ENCODE measurements at places on chromosomes 6 and 20.

DNA sequence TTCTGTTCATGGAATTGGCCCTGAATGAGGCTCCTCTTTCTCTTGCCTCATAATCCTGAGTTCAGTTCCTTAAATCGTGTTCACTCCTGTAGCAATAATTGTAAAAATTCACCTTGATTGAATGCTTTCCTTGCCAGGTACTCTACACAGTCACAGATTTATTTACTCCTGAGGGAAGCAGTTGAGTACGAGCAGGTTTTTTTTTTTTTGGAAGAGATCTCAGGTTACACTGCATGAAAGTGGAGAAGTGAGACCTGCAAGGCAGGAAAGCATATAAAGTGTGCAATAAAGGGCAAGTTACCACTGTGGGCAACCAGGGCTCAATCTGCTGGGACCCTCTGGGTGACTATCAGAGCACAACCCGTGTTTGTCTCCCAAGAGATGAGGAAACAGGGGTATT lies 93.0 kb upstream of the DOK5 start:
- no peak for DNase-seq

GRCh38 chr20:36792422-36792821 lies 18.9 kb upstream of the DSN1 start:
- DNase-seq: peak; percentile 62

GRCh38 chr6:32086661-32087573 lies 22.2 kb downstream of the TNXB start:
- no peak for DNase-seq

DNA sequence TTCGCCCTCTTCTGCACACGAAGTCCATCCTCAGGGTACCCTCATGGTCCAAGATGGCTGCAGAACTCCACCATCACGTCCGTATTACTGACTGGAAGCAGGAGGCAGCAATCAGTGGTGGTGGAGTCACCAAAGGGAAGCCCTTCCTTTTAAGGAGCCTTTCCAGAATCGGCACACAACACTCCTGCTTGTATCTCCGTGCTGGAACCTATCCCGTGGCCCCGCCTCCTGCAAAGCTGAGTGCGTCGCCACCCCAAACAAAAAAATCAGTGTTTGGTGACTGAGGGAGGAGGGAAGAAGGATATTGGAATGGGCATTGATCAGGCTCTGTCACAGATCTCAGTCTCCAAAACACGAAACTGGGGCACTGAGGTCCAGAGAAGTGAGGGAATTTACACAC lies 5.8 kb upstream of the CCN5 start:
- DNase-seq: no peak

DNA sequence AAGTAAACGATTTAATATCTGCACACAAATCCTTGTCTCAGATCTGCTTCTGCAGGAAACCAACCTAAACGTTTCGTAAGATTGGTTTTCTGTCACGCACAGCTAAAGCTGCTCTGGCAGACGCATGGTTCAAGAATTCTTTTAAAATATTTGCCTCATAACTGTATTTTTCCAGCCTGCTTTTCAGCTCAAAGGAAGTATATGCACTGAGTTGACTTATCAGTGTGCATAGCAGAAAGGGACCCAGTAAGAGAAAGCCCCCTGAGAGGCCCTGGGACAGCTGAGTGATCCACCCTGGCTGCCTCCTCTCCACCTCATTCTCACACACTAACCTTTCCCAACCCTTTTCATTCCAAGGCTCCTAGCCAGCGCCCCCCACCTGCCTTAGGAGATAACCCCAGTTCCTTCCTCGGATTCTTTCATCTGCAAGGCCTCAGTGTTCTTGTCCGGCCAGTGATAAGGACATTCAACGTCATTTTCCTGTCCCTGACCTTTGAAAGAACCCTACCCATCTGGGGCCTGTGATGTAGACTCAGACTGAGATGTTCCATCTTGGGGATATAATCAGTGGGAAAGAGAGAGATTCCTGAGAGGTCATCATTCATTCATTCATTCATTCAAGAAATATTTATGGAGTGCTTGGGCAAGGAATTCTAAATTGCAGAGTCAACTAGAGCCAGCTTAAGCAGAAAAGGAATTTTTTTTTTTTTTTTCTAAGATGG lies 22.4 kb upstream of the SLC9A8 start:
- no peak for DNase-seq

- DNase-seq: no peak
Observed at GRCh38 chr6:79431537-79431933, 105.7 kb downstream of the LCA5 start.

DNA sequence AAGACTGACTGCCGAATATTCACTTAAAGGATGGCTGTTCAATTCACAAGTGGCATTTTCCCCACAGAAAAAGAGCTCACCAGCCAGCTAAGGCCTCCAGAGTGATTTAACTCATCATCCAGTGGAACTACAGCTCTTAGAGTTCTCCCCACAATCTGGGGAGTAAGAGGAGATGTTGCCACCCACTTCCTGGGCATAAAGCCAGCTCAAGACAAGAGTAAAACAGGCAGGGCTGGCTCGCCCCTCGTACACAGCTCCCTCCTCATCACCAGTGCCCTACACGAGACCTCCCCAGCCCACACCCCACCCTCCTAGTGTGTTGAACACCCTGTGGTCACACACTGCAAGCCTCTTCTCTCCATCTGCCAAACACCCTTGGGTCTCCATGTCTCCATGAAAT lies 47.2 kb upstream of the IPCEF1 start:
- DNase-seq: no peak

DNA sequence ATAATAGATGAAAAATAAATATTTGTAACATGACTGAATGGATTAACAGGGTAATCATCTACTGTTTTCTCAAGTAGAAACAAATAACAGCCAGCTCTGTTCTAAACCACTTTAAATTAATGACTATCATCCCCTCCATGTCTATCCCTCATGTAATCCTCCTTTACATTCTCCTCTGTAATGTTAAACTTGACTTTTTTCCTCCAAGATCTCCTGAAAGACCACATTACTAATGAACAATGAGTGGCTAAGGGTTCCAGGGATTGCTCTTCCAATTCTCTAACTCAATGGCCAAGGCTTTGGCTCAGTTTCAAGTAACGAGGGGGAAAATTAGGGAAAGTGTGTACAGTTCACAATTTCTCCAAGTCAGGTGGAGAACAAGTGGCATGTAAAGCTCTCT lies 37.6 kb upstream of the FBXL4 start:
- no peak for DNase-seq

DNA sequence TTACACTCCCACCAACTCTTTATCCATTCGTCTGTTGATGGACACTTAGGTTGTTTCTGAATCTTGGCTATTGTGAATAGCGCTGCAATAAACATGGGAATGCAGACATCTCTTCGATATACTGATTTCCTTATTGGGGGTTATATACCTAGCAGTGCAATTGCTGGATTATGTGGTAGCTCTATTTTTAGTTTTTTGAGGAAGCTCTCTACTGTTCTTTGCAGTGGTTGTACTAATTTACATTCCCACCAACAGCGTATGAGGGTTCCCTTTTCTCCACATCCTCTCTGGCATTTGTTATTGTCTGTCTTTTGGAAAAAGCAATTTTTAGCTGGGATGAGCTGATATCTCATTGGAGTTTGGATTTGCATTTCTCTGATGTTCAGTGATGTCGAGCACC lies 4.6 kb upstream of the PFDN4 start:
- DNase-seq: no peak

- no peak for DNase-seq
Observed at GRCh38 chr20:20562507-20562906, 149.9 kb downstream of the RALGAPA2 start.

- no peak for DNase-seq
Observed at GRCh38 chr6:75922226-75922625, 150.2 kb downstream of the IMPG1 start.

GRCh38 chr6:36776167-36776566 lies 63.1 kb downstream of the CPNE5 start:
- peak; percentile 78 for DNase-seq

- no peak for DNase-seq
Observed at GRCh38 chr6:155328539-155329459, 14.5 kb upstream of the TFB1M start.

DNA sequence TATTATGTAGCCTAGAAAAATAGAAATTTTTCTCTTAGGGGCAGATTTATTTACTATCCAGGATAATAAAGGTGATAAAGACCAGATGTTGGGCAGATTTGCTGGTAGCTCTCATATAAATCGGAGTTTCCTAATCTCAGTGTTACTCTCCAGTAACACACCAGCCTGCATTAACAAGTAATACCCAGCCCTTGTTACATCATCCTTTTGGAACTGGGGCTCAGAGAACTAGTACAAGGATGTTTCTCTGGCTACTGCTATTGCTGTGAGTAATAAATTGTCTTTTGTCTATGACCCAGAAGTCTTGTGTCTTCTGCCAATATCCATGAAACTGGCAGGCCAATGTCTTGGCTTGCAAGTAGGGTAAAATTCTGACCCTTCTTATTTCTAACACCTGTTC lies 16.8 kb downstream of the TPD52L1 start:
- DNase-seq: no peak

DNA sequence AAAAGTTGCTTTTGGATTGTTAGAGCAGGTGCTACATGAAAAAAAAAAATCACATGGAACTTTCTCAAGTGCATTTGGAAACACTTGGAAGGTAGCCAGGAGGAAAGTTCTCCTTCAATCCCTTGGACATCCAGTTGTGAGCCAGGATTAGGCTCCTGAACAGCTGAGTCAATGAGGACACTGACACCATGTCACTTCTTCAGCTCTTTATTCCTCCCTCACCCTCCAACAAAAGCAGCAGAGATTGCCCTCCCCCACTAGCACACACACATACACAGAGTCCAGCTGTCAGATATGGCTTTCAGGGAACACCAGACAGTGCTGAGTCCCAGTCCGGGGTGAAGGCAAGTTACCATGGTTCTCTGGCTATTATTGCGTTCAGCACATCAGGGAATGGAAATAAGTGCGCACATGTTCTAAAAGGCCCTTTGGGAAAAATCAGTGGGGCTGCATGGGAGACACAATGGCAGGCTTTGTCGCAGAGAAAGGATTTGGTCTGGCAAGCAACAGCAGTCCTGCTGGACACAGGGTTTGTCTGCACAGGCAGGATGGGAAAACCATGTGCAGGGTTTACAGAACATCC lies 124.7 kb upstream of the MARCKS start:
- peak; percentile 24 for DNase-seq

- DNase-seq: no peak
Observed at GRCh38 chr6:152356662-152357061, 280.5 kb downstream of the SYNE1 start.

DNA sequence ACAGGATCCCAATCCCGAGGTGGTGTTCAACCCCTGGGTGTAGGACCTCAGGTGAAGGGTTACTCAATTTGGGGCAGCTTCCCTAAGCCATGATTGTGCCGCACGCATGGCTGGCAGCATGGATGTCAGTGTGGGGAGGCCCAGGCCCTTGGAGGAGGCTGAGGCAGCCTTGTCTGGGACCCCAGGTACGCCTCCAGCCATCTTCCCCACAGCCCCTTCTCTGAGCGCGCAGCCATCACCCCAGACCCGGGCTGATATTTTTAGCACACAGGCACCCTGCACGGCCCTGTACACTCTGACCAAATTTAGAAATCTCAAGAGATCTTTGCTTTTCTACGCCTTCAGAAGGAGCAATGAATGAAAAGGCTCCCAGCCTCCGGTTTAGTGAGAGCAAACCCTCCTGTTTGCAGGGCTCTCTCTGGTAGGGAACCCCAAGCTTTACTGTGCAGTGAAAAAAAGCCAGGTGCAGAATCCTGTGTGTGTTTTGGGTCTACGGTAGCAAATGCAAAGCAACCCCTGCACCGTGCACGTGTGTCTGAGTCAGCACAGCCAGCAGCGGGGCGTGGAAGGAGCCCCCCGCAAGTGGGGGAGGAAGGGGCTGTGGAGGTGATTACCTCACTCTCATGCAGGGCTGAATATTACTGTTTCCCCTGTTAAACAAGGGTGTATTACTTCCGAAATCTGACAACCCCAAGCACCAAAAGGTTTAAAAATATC lies 44.3 kb downstream of the CTCFL start:
- DNase-seq: no peak

- no peak for DNase-seq
Observed at GRCh38 chr6:46628976-46629375, 23.6 kb downstream of the CYP39A1 start.

DNA sequence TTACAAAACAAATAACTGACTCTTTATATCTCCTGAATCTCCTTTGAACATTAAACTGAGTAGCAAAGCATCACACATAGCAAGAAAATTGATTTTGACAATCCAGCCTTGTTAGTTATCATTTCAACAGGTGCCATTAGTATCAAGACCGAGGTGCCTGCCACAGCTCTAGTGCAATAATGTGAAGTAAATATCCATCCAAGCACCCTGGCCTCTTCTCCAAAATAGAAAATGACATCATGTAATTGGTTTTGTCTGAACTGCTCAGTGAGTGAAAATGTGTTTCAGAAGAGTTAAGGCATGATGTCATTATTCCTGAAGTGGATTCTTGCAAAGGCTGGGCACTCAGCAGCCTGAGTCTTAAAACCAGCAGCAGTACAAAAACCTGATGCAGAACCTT lies 341.4 kb downstream of the PLCB1 start:
- no peak for DNase-seq

DNA sequence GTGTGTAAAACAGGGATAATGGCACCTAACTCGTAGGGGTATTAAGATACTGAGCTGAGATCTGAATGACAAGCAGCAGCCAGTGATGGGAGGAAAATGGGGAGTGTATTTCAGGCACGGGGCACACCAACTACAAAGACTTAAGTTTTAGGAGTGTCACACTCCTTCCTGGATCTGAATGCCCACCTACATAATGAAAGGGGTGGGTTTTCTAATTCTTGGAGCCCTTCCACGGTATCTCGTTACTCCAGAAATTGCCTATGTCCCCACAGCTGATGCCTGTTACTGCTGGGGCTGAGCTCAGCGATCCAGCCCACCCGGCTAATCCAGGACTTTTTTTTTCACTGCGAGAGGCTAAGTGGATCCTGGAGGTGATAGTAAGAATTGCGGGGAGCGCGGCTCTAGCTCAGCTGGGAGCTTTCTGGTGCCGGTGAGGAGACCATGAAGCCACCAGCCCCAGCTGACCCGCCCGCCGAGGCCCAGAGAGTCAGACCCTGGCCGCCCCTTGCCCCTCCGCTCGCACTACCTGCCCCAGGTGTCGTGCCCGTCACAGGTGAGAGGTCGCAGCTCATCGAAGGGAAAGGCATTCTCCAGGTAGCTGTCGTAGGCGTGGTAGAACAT lies 727 bp downstream of the EDEM2 start:
- peak; percentile 41 for DNase-seq

DNA sequence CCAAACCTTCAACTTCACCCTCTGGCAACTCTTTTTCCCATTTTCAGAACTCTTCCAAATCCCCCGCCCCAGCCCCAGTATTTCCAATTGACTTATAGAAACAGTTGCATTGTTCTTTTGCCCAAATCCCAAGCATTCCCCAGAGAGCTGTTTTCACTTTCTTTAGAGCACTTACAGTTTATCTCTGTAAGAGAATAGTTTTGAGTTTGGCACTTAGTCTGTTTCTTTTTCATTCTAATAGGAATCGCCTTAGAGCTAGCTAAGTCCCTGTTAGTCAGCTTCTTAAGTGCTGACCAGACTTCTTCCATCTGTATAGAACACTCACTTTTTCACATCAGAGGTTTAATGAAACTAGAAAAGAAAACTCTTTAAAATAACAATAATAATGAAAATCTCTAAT lies 374.2 kb upstream of the FLRT3 start:
- no peak for DNase-seq

GRCh38 chr6:150228072-150228733 lies 85.4 kb downstream of the PPP1R14C start:
- DNase-seq: no peak

- DNase-seq: no peak
Observed at GRCh38 chr6:7047966-7048365, 59.8 kb upstream of the RREB1 start.

All from head of caudate nucleus (tissue), 42 donors.